HepG2 (cell line): ENCODE measurements at places on chromosomes 4 and X.

DNA sequence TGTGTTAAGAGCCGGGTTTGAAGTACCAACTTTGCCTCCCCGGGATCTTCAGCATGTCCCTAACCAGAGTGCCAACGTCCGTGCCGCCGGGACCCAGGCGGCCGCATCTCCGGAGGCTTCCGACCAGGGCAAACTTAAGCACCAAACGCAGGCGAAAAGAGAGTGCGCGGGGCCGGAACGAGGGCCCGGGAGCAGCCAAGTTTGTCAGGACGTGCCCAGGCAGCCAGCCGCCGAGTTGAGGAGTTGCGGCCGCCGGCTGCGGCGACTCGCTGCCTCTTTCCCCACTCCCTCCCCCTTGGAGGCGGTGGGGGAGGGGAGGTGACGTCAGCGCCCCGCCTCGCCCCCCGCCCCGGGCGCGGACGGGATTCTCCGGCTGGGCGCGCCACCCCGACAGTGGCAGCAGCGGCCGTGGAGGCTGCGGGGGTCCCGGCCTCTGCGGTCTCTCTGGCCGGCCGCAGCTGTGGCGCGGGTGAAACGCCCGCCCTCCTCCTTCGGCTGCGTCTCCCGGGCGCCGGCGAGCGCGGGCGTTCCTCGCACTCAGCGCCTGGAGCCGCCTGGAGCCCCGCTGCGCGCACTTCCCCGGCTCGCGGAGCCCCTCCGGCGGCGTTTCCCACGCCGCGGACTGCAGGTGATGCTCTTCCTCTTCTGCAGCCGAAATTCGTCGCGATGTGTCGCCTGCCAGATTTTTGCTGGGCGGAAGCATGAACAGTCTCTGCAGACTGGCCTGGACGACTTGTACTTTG, 2.9 kb upstream of the FAT1 start:
- peak; percentile 63 for DNase-seq

- DNase-seq, result no peak
These were observed 772.3 kb downstream of the FAT4 start for GRCh38 chr4:126087101-126087500.

- DNase-seq, result no peak
These were observed 237.5 kb downstream of the COL25A1 start for GRCh38 chr4:109065006-109065405.

DNA sequence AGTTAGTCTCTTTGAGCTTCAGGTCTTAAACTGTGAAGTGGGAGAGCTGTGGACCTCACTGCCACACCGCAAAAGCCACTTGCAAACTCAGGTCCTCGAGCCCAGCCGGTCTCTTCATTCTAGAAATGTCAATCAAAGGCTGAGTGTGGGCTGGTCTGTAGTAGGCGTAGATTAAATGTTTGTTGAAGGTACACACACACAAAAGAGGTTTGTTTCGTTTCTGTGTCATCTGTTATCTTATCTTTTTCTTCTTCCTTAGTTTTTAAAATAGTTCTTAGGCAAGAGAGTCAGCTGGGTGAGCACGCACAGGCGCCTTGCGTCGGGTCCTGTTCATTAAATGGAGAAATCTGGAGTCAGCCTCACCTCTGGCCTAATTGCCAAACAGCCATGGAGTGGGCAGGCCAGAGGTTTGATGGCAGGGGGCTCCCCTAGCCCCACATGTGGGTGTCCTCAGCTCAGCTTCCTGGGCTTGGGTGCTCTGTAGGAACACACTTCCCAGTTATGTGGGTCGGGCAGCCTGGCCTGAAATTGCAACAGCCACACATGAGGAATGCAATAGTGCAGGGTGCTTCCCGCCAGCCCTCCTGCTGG, 836 bp upstream of the PSAPL1 start:
- peak; percentile 44 for DNase-seq

GRCh38 chr4:72994670-72995069, 74.8 kb downstream of the COX18 start:
- no peak for DNase-seq
